Esophagus (tissue), 2 donors: ENCODE measurements at places on chromosomes 6 and 20. TPM values are rescaled to one million over a fixed set of nuclear protein-coding genes. Genes with fewer than 3 reads are reported as not detected.

Gene TCF15
- polyA plus RNA-seq, result 0.26 TPM

Gene C6orf89
- polyA plus RNA-seq, result 15.9 TPM

Gene HLA-G
- 0.07 TPM for polyA plus RNA-seq

Gene NHSL1
- 6.5 TPM for polyA plus RNA-seq

Gene TTBK1
- polyA plus RNA-seq, result 0.02 TPM

Gene ABHD16B
- 0.92 TPM for polyA plus RNA-seq

Gene GHRH
- not detected for polyA plus RNA-seq

Gene TAAR2
- polyA plus RNA-seq, result not detected

Gene HLA-DPB1
- polyA plus RNA-seq, result 8.7 TPM
